ENCODE measurements at places on chromosomes 16 and 17. TPM values are rescaled to one million over a fixed set of nuclear protein-coding genes. Genes with fewer than 3 reads are reported as not detected.

The LONP2 gene
- total RNA-seq = 50.7 TPM

The MGAT5B gene
- total RNA-seq = 5.1 TPM

The RAD51C gene
- 9.4 TPM for total RNA-seq

The CHST5 gene
- total RNA-seq = not detected

DNA sequence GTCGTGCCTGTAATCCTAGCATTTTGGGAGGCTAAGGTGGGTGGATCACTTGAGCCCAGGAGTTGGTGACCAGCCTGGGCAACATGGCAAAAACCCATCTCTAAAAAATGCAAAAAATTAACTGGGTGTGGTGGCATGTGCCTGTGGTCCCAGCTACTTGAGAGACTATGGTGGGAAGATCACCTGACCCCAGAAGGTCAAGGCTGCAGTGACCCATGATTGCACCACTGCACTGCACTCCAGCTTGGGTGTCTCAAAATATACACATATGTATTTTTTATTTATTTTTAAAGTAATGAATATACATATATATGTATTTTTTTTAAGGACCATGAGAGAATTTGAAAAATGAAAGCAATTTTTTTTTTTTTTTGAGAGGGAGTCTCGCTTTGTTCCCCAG lies 5.1 kb upstream of the NUFIP2 start:
- H3K4me1 ChIP-seq = peaks cover 4% of the 10 kb centered on the region
- DNase-seq = no peak
- H3K27me3 ChIP-seq = no peaks in the 10 kb centered on the region
- no peak overlapping the region for H3K27ac ChIP-seq
- H3K4me3 ChIP-seq = no peak overlapping the region
- H3K36me3 ChIP-seq = no peaks in the 10 kb centered on the region

- H3K36me3 ChIP-seq = no peaks in the 10 kb centered on the region
- peak overlapping the region; percentile 49 for H3K4me3 ChIP-seq
- peaks cover 4% of the 10 kb centered on the region for H3K4me1 ChIP-seq
- no peak overlapping the region for H3K27ac ChIP-seq
- peaks cover 16% of the 10 kb centered on the region for H3K27me3 ChIP-seq
Measured at GRCh38 chr17:5122586-5123342, 6.9 kb downstream of the USP6 start.

GRCh38 chr16:51707666-51708065 lies 556.6 kb upstream of the SALL1 start:
- no peak overlapping the region for H3K27ac ChIP-seq
- H3K36me3 ChIP-seq = no peaks in the 10 kb centered on the region
- DNase-seq = no peak
- H3K27me3 ChIP-seq = no peaks in the 10 kb centered on the region

Measured in astrocyte (in vitro differentiated cells and primary cell).